ENCODE measurements at places on chromosomes 12 and 14. TPM values are rescaled to one million over a fixed set of nuclear protein-coding genes. Genes with fewer than 3 reads are reported as not detected.

The SLC4A8 gene
- 3.7 TPM for total RNA-seq

The KRT4 gene
- total RNA-seq: not detected

The IL26 gene
- total RNA-seq: 2.0 TPM

DNA sequence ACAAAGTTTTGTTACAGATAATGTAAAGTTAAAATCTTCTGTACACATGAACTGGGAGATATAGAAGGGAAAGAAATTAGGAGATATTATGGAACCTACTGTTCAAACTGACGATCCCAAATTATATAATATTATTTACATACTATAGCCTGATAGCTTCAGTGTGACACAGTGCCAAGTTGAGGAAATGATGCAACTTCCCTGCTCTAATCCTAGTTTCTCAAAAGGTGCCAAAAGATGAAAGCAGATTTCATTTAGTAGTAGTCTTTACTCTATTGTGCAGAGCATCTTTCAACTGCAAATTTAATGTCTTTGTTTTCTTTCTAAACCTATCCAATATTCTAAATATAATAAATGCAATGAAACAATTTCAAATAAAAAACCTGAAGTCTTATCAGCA lies 46.9 kb downstream of the COCH start:
- DNase-seq: no peak

- DNase-seq: no peak
Observed at GRCh38 chr12:11771895-11772502, 122.5 kb downstream of the ETV6 start.

- peak; percentile 69 for DNase-seq
Observed at GRCh38 chr14:55297611-55298499, 26.6 kb downstream of the FBXO34 start.

DNA sequence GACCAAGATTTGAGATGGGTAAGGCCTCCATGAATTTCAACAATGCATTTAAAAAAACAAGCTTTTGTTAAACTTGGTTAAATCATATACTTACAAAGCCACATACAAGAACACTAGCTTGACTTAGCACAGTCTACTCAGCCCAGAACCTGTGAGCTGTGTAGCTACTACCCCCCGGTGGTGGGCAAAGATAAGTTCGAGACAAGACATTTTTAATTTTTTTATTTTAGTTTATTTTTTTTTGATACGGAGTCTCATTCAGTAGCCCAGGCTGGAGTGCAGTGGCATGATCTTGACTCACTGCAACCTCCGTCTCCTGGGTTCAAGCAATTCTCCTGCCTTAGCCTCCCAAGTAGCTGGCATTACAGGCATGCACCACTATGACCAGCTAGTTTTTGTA lies 3.7 kb upstream of the NECAP1 start:
- DNase-seq: peak; percentile 75

Data from activated CD4-positive, alpha-beta memory T cell treated with anti-CD3 and anti-CD28 coated beads for 36 hours (primary cell).